Activated naive CD4-positive, alpha-beta T cell (primary cell): ENCODE measurements at places on chromosomes 5 and 9.

- DNase-seq: no peak
Measured at GRCh38 chr5:139481580-139482049, 943 bp downstream of the STING1 start.

DNA sequence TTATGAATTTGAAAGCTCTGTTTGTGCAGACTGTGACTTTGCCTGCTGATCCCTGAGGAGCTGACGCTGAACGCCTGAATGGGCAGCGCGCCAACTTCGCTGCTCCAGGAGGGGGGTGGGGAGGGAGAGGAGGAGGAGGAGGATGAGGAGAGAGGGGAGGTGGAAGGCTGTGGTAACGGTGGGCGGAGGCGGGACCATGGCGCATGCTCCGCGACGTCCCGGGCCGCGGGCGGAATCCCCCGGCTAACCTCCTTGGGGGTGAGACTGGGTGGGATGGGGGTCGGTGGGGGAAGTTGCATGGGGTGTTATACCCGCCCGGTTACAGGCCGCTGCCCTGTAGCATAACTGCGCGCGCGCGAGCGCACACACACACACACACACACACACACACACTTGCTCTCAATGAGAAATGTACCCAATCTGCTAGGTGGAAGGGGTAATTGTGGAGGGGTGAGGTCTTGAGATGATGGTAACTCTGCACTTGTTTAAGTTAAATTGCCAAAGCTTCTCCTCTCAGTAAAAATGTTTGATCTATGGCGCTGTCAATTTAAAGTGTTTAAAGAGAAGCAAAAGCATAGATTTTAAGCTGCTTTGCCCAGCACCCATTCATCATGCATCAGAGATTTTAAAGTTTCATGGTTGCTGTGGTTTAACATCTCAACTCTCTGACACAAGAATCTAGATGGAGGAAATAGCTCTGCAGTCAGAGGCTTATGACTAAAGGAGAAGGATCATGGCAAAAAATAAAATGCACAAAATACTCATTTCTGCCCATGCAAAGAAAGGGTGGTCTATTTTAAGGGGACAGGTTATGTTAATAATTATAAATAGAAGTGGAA, 76.6 kb upstream of the TBCA start:
- no peak for DNase-seq

GRCh38 chr5:157113002-157113401, 4.2 kb upstream of the HAVCR2 start:
- DNase-seq: no peak

- DNase-seq: no peak
Measured at GRCh38 chr5:181204826-181205760, at the start of gene TRIM7. Gene TRIM7 (minus strand): TSS chr5:181205196. CDS start chr5:181205110, 86 bp downstream.

GRCh38 chr5:100890461-100891008, 12.5 kb downstream of the ST8SIA4 start:
- DNase-seq: no peak

GRCh38 chr9:137369911-137370764, 52.8 kb downstream of the EXD3 start:
- DNase-seq: no peak

DNA sequence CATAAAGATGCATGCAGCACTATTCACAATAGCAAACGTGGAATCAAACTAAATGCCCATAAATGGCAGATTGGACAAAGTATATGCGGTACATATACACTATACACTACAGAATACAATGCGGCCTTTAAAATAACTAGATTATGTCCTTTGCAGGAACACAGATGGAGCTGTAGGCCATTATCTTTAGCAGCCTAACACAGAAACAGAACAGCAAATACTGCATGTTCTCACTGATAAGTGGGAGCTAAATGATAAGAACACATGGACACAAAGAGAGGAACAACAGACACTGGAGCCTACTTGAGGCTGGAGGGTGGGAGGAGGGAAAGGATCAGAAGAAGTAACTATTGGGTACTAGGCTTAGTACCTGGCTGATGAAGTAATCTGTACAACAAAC, 758.2 kb downstream of the TLE1 start:
- no peak for DNase-seq

DNA sequence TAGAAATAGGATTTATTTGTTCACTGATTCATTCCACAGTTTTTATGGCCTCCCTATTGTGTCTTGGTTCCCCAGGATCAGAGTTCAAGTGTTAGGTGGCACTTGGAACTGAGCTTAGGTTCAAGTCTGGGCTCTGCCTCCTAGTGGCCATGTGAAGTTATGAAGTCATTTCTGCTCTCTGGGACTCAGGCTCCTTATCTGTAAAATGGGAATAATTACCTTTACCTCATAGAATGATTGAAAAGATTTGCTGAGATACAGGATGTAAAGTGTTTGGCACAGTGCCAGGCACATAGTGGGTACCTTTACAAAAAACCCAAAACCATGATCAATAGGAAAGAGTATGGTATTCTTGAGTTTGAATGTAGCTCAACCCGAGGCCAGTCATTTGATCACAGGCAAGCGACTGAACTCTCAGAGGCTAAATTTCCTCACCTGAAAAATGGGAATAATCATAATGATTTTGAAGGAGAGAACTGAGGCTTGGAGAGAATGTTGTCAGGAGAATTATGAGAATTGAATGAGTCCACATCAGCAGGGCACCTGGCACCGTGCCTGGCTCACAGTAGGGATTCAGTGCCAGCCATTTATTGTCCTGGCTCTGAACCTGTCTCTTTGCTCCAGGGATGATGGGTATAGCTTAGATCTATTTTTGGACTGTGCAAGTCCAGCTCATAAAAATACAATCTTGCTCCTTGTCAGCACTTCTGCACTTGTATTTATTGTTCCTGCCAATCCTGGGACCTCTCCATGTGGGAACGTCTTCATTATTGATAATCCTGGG, 10.8 kb downstream of the NSG2 start:
- DNase-seq: no peak

GRCh38 chr9:17752021-17752420, 173.2 kb downstream of the SH3GL2 start:
- no peak for DNase-seq

GRCh38 chr5:30324083-30324482, 869.4 kb upstream of the CDH6 start:
- no peak for DNase-seq

- DNase-seq: no peak
Measured at GRCh38 chr9:70975821-70976220, 145.6 kb downstream of the TRPM3 start.

DNA sequence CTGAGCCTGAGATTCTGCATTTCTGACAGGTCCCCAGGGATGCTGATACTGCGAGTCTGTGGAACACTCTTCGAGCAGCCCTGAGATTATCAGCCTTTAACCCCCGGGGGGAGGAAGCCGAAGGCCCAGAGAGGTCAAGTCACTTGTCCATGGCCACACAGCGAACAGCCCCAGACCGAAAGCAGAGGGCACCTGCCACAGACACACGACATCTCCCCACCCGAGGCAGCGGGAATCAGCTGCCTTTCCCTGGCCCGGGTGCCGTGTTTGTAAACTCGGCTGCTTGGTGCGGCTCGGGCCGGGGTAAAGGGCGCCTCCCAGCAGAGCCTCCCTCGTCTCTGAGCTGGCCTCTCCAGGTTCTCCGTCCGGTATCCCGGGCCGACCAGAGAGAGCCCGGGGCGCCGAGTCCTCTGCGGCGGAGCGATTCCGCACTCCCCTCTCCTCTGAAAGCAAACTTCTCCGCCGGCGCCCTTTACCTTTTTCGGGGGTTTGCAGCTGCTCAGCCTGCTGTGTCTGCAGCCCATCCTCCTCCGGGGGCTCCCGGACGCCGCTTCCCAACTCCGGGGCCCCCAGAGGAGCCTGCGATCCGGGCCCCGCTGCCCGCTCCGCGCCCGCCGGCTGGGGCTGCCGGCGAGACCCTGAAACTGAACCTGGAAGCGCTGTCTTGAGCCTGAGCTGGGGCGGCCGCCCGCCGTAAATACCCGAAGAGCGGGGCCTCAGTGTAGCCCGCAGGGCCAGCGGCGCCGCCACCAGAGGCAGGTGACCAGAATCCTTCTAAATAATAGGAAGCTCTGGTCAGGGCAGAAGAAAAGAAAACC, at the start of gene CCDC69:
Gene CCDC69, minus strand, starts transcription at position 646 of the 818 bp plus-strand sequence. Its CDS starts 122 bp downstream, at position 524.
- DNase-seq: peak; percentile 44

GRCh38 chr5:31754358-31754704, 115.4 kb downstream of the PDZD2 start:
- no peak for DNase-seq

DNA sequence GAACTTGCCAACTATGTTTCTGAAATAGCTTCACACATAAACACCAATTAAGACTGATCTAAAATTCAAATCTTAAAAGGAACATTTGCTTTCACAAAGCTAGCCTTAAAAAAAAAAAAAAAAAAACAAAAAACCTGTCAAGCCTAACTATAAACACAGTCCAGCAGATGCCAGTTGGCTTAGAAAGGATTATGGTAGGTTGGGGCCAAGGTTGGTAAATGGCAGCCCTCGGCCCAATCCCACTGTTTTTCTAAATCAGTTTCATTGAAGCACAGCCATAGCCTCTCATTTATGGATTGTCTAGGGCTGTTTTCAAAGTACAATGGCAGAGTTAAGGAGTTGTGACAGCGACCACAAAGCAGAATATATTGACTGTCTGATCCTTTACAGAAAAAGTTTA, 75.7 kb upstream of the FRRS1L start:
- DNase-seq: no peak

DNA sequence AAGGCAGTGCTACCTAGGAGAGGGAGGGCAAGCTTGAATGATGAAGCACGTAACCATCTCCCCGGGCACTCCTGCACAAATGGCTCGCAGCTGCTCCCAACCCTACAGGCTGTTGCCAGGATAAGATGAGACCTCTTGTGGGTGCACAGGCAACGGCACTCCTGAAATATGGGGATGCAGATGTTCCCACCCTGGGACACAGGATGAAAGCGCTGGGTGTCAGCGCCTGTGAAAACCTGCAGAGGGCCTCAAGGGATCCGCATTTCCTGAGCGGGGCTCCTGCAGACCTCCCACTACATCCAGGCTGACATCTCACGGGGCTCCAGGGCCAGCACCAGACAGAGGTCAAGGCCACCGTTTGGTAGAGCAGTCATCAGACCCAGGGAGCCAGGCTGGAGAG, 60.7 kb downstream of the SMIM23 start:
- no peak for DNase-seq

GRCh38 chr9:136607334-136607919, 55.3 kb upstream of the EGFL7 start:
- no peak for DNase-seq
